ENCODE measurements at places on chromosomes 5 and 9.
A peak's percentile ranks its signal among the peaks of the same experiment; 100 is the strongest.

GRCh38 chr5:125717209-125717608 is 706.0 kb upstream of the GRAMD2B start:
- H3K36me3 ChIP-seq = no peaks in the 10 kb centered on the region
- no peaks in the 10 kb centered on the region for H3K27me3 ChIP-seq
- peaks cover 10% of the 10 kb centered on the region for H3K4me1 ChIP-seq
- no peak overlapping the region for H3K27ac ChIP-seq
- no peak overlapping the region for H3K4me3 ChIP-seq
- DNase-seq = no peak

DNA sequence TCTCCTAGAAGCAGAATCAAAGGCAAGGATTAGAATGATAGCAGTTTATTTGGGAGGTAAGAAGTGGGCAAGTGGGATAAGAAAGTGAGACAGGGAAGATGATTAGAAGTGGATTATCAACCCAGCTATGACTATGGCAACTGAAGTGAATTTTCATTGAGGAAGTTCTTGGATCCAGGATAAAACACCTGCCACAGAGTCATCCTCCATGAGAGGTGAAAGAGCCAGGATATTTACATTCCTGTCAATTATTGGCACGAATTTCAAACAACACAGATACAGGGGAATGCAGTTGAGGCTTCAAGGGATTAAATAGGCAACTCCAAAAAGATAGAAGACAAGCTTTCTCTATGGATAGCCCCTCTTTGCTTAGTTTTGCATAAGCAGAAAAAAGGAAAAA is 31.8 kb upstream of the ZNF366 start:
- DNase-seq = no peak
- no peak overlapping the region for H3K27ac ChIP-seq
- H3K36me3 ChIP-seq = no peaks in the 10 kb centered on the region
- no peaks in the 10 kb centered on the region for H3K27me3 ChIP-seq
- H3K4me1 ChIP-seq = peaks cover 8% of the 10 kb centered on the region

DNA sequence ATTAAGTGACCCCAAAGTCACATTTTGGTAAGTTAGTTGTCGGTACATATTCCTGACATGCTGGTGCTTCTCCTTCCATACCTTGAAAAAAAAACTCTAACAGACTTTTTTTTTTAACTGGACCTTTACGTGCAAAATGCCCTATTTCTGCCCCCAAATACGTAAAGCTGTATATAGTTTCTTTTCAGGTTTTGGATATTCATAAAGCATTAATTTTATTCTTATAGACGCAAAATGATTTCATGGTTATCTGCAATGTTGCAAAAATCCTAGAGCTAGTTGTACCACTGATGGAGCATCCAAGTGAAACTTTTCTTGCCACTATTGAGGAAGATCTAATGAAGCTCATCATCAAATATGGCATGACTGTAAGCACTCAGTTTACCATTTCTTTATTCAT is 167.6 kb downstream of the NIPBL start:
- no peaks in the 10 kb centered on the region for H3K27me3 ChIP-seq
- no peak overlapping the region for H3K27ac ChIP-seq
- no peaks in the 10 kb centered on the region for H3K36me3 ChIP-seq
- DNase-seq = no peak

GRCh38 chr5:81450940-81451339 is 57.0 kb upstream of the ACOT12 start:
- peak; percentile 29 for DNase-seq
- peaks cover 4% of the 10 kb centered on the region for H3K4me1 ChIP-seq
- no peaks in the 10 kb centered on the region for H3K36me3 ChIP-seq
- no peaks in the 10 kb centered on the region for H3K27me3 ChIP-seq
- H3K27ac ChIP-seq = no peak overlapping the region
- H3K4me3 ChIP-seq = no peak overlapping the region

GRCh38 chr5:64615895-64616294 is 74.4 kb upstream of the SHISAL2B start:
- H3K27me3 ChIP-seq = no peaks in the 10 kb centered on the region
- DNase-seq = no peak
- no peak overlapping the region for H3K27ac ChIP-seq

- no peak overlapping the region for H3K27ac ChIP-seq
- no peak overlapping the region for H3K4me3 ChIP-seq
- no peaks in the 10 kb centered on the region for H3K27me3 ChIP-seq
- no peaks in the 10 kb centered on the region for H3K36me3 ChIP-seq
Measured at GRCh38 chr5:103582364-103582763, 19.8 kb upstream of the NUDT12 start.

- no peak for DNase-seq
- H3K27ac ChIP-seq = no peak overlapping the region
- H3K36me3 ChIP-seq = no peaks in the 10 kb centered on the region
- H3K4me3 ChIP-seq = no peak overlapping the region
- H3K27me3 ChIP-seq = peaks cover 60% of the 10 kb centered on the region
- H3K4me1 ChIP-seq = peaks cover 25% of the 10 kb centered on the region
Measured at GRCh38 chr5:73214306-73214705, 41.3 kb downstream of the TMEM174 start.

GRCh38 chr5:79378510-79379186 is 135.3 kb downstream of the HOMER1 start:
- no peaks in the 10 kb centered on the region for H3K27me3 ChIP-seq
- no peaks in the 10 kb centered on the region for H3K4me1 ChIP-seq
- H3K36me3 ChIP-seq = no peaks in the 10 kb centered on the region
- H3K4me3 ChIP-seq = no peak overlapping the region
- no peak overlapping the region for H3K27ac ChIP-seq

GRCh38 chr9:84804951-84805694 is 135.6 kb downstream of the NTRK2 start:
- H3K27me3 ChIP-seq = no peaks in the 10 kb centered on the region
- H3K4me1 ChIP-seq = no peaks in the 10 kb centered on the region
- H3K36me3 ChIP-seq = no peaks in the 10 kb centered on the region

- H3K4me3 ChIP-seq = no peak overlapping the region
- H3K27me3 ChIP-seq = 0 out of 2 replicates have a peak, but pooled peaks cover 7% of the 10 kb centered on the region
- peaks cover 17% of the 10 kb centered on the region for H3K4me1 ChIP-seq
- no peak overlapping the region for H3K27ac ChIP-seq
- no peaks in the 10 kb centered on the region for H3K36me3 ChIP-seq
Measured at GRCh38 chr5:56160723-56161438, 72.2 kb downstream of the ANKRD55 start.

- H3K36me3 ChIP-seq = 0 out of 2 replicates have a peak, but pooled peaks cover 1% of the 10 kb centered on the region
- H3K27ac ChIP-seq = no peak overlapping the region
- no peak for DNase-seq
- no peak overlapping the region for H3K4me3 ChIP-seq
- H3K4me1 ChIP-seq = peaks cover 25% of the 10 kb centered on the region
- no peaks in the 10 kb centered on the region for H3K27me3 ChIP-seq
Measured at GRCh38 chr5:140295414-140295813, 7.5 kb downstream of the PFDN1 start.

DNA sequence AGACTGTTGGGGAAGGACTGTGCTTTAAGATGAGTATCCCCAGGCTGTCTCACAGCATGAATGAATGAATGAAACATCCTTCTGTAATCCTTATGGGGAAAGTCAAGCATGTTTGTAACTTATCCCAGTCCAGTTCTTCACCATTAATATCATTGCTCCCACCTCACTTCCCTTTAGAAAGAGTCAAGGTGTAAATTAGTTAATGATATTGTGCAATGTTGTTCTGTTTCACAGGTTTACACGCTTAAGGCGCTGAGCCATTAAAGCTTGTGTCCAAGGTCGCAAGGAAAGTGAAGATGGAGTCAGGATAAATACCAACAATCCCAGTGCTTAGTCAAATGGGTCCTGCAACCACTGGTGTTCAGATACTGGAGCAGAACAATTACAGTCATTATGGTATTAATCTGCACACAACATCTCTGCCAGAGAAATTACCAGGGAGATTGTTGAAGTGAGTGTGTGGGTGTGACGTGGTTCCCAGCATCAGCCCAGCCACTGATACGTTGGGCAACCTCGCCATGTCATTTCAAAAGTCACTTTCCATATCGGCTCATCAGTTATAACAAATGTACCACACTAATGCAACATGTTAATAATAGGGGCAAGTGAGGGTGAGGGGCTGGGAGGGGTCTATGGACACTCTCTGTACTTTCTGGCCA is 1.5 kb upstream of the MYO10 start:
- peak overlapping the region; percentile 88 for H3K4me3 ChIP-seq
- peaks cover 27% of the 10 kb centered on the region for H3K4me1 ChIP-seq
- H3K27me3 ChIP-seq = peaks cover 50% of the 10 kb centered on the region
- H3K27ac ChIP-seq = no peak overlapping the region
- no peak for DNase-seq
- H3K36me3 ChIP-seq = no peaks in the 10 kb centered on the region

DNA sequence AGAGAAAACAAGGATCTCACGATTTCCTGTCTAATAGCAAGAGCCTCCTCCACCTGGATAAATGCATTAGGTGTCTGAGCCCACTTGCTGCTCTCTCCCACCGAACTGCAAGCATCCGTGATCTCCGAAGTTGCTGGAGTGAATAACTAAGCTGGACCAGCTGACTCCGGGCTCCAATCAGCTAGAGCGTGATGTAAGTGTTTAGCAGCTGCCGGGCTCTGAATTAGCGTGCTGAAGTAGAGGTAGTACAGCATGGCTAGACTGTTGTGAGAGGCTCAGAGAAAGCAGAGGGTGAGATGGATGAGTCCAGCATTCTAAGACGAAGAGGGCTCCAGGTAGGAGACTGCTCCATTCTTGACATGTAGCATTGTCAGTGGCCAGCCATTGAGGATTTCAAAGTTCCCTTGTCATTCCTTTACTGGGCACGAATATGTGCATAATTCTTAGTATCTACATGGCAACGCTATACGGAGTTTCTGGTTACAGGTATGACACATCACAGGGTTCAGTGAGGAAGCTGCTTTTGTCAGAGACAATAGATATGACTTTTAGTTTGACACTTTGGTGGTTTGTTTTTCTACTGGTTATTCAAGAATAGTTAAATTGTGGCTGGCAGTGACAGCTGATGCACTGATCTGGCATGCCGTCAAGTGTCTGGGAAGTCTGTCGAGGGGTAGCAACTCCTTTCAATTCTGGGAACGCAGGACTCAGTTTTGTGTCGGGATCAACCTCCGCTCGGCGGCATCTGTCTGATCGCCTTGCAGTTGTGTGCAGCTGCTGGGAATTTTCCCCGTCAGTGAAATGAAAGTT is 232.6 kb downstream of the MAST4 start:
- peaks cover 46% of the 10 kb centered on the region for H3K4me1 ChIP-seq
- peak overlapping the region; percentile 46 for H3K4me3 ChIP-seq
- peak; percentile 78 for DNase-seq
- H3K27me3 ChIP-seq = no peaks in the 10 kb centered on the region
- no peaks in the 10 kb centered on the region for H3K36me3 ChIP-seq

DNA sequence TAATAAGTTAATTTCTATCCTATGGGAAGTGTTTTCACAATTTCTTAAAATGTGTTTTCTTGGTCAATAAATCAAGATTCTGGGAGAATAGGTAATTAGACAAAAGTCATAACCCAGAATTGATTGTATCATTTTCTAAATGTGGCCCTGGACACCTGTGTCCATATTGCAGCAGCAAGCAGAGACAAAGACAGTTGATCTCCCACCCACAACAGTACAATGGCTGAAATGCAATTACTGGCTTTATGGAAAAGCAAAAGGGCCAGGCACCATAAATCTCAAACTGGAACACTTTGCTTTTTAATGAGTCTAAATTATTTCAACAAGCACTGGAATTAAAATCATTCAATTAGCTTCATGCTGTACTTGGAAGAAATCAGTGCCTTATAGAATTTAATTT is 157.2 kb downstream of the ESM1 start:
- DNase-seq = no peak
- H3K4me3 ChIP-seq = no peak overlapping the region
- H3K36me3 ChIP-seq = no peaks in the 10 kb centered on the region
- H3K27ac ChIP-seq = no peak overlapping the region
- H3K4me1 ChIP-seq = no peaks in the 10 kb centered on the region

DNA sequence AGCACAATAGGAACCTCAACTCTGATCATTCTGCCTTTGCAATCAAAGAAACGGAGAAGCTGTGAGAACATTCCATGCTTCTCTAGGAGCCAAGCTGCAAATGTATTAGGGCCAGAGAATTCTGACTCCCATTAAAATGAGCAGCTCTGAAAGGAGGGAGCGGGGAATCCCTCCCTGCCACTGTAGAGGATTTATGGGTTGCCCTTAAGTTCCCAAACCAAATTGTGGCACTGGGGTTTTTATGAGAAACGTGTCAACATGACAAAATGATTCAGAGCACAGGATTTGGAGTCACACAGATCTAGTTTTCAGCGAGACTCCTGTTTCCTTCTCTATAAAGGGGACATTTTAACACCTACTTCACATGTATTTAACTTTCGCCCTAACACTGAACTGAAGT is 1.8 kb downstream of the IL6ST start:
- no peaks in the 10 kb centered on the region for H3K27me3 ChIP-seq
- peak; percentile 40 for DNase-seq
- H3K4me1 ChIP-seq = peaks cover 23% of the 10 kb centered on the region
- H3K27ac ChIP-seq = no peak overlapping the region
- peak overlapping the region; percentile 82 for H3K4me3 ChIP-seq
- H3K36me3 ChIP-seq = no peaks in the 10 kb centered on the region

GRCh38 chr9:121672986-121673385 is 21.6 kb downstream of the DAB2IP start:
- no peak overlapping the region for H3K27ac ChIP-seq
- no peaks in the 10 kb centered on the region for H3K4me1 ChIP-seq
- H3K27me3 ChIP-seq = no peaks in the 10 kb centered on the region

DNA sequence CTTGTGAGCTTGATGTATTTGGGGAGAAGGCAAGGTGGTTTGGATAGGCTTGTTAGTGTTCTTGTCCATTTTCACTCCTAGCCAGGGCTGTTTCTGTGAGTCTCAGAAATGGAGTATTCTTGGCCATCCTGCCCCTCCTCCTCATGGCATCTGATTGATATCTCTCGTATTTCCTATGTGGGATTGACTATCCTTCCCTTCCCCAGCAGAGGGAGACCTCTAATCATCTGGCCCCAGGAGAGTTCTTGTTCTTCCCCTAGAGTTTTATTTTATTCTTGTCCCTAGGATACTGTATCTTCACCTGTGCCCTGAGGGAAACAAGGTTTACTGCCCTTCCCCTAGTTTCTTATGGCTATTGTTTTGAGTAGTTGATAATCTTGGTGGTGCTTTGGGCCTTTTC is 114.4 kb downstream of the VPS13A start:
- no peaks in the 10 kb centered on the region for H3K36me3 ChIP-seq
- DNase-seq = peak; percentile 78
- H3K4me1 ChIP-seq = peaks cover 30% of the 10 kb centered on the region
- H3K27ac ChIP-seq = peak overlapping the region; percentile 55
- no peak overlapping the region for H3K4me3 ChIP-seq

- DNase-seq = no peak
- H3K4me3 ChIP-seq = no peak overlapping the region
- H3K4me1 ChIP-seq = no peaks in the 10 kb centered on the region
- H3K27ac ChIP-seq = no peak overlapping the region
- no peaks in the 10 kb centered on the region for H3K36me3 ChIP-seq
- no peaks in the 10 kb centered on the region for H3K27me3 ChIP-seq
Measured at GRCh38 chr5:148573374-148573773, 81.0 kb downstream of the HTR4 start.

GRCh38 chr5:142074006-142074405 is 34.6 kb upstream of the NDFIP1 start:
- no peak overlapping the region for H3K4me3 ChIP-seq
- no peak for DNase-seq
- no peaks in the 10 kb centered on the region for H3K4me1 ChIP-seq
- H3K27ac ChIP-seq = no peak overlapping the region
- H3K27me3 ChIP-seq = no peaks in the 10 kb centered on the region
